ENCODE measurements at places on chromosomes 7 and 10.

DNA sequence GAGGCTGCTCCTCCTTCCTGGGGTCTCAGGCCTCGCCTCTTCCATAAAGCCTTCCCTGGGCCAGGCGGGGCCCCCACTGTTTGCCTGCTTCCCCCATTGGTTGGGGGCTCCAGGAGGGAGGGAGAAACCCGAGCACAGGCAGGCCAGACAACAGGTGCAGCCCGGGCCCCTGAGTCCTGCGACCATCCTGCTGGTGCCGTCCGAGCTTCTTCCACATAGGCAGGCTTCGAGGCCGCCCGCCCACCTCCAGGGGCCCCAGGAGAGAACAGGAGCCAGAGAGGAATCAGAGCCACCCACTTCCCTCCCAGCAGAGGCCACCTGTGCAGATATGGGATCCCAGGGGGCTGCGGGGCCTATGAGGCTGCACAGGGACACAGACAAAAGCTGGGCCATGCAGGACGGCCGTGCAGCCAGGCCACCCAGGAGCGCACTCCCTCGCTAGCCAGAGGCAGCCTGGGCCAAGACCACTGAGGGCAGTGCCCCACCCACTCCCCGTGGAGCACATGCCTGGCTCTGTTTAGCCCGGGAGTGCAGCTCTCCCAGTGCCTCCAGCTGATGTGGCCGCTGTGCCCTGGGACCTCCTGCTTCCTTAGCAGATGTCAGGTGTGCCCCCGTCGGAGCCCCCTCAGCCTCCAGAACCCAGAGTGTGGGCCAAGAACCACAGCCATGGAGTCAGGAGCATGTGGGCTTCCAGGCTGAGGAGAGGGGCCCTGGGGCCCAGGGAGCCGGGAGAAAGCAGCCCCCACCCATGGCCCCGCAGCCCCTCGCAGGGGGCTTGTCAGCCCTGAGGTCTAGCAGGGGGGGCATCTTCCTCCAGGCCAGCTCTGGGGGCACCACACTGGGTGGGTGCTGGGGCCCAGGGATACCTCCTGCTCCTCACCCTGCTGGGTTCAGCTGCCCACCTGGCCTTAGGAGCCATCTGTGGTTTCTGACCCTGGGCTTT is 59.9 kb upstream of the INPP5A start:
- DNase-seq = no peak

- DNase-seq = no peak
These were observed 53.7 kb downstream of the C1GALT1 start for GRCh38 chr7:7236041-7236440.

DNA sequence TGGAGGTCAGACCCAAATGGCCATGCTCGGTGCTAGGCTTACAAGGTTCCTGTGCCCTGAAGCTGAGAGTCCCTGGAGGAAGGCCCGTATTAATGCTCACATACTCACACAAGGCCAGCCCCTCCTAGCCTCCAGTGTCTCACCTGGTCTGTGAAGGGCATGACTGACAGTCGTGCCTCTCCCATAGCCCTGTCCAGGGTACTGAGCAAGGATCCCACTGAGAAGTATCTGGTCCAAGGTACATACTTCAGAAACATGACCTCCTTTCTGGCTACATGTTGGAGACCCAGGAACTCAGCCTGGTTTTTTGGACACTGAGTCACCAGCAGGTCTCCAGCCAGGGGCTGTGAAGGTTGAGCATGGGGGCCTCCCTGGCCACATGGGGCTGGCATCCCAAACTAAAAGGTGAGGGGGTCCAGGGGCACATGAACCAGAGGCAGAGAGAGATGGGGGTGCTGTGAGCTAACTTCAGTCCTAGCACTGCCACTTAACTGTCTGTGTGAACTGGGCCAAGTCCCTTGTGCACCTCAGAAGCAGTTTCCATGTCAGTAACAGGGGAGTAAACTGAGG is 17.6 kb upstream of the RASGEF1A start:
- no peak for DNase-seq

DNA sequence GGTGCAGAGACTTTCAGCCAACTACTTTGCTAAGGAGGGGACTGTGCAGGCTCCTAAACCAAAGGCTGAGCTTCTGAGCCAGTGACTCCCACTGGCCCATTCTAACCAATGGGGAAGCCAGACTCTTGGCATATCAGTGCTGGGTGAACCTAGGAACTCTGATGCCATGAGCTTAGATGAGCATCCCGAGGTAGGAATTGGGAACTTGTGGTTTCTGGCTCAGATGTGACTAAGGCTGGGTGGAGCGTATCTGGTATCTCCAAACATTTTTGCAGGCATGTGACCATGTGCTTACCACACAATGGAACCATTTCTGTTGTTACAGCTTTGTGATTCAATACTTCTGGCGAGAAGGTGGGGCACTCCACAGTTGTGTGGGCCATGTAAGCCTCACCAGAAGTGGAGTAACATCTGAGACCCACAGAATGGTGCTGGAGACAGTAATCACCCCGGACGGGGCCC is 2.5 kb upstream of the AVPI1 start:
- DNase-seq = no peak

DNA sequence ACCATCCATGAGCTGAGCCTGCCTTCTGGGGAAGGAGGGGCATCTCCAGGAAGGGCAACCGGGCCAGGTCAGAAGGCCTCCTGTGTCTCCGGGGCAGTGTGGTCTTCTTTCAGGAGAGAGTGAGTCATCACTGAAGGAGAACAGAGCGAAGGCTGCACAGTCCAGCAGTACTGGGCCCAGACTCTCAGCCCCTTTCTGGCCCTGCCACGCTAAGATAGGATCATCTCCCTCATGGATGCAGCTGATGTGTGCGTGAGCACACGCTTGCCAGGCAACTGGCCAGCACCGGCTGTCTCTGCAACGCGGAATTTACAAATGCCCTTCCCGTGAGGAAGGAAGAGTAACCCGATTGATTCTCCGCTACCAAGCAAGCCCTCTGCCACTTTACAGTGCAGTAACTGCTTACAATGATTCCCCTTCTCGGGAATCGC is 328.2 kb downstream of the TNS3 start:
- no peak for DNase-seq

GRCh38 chr7:133846203-133846945 is 280.8 kb upstream of the LRGUK start:
- no peak for DNase-seq

DNA sequence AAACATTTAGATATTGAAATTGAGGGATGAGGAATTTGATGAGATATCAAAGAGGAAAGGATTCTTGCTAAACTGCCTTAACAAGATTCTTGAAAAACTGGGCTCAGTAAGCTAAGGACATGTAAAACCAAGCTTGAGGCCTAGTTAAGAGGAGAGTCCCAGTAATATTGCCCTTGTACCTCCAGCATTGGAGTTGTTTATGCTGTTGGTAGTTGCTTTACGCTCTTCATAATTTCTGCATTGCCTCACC is 156.1 kb upstream of the TRIM24 start:
- no peak for DNase-seq

DNA sequence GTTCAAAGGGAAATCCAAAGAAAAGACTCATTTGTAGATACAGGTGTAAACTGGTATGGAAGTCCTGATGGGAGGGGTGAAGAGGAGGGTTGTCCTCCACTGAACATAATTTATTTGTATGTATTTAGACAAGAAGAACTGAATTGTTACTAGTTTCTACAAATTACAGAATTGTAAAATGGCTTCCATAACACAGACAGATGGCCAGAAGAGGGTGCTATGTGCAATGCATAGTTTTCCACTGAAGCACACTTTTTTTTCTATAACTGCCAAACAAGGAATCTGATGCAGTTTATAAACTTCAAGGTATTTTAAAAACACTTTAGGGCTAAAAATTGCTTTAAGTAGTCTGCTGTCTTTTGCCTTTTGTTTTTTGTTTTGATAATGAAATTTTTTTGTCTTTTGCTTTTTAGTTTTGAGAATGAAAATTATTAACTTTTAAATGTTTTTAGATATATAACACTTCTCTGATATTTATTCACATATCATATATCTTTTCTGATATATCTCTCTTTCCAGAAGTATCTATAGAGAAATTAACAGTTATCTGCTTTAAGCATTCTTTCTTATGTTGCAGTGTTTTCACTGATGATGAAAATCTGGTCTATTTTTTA is 58.5 kb downstream of the PHYHIPL start:
- no peak for DNase-seq

DNA sequence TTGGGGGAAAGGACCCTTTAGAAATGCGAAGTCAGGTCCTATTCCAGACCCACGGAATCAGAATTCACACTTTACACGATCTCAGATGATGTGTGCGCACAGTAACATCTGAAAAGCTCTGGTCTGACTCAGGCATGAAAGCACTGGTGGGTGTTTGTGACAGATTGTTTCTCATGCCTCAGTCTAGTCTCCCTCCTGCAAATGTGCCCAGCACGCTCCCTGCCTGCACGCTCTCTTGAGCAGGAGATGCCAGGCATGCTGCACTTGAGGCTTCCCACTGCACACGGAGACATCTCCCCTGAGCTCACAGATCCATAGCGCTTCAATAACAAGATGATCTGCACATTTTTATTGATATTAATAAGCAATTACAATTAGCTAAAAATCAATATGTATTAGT is 23.6 kb upstream of the ZNF37A start:
- no peak for DNase-seq

DNA sequence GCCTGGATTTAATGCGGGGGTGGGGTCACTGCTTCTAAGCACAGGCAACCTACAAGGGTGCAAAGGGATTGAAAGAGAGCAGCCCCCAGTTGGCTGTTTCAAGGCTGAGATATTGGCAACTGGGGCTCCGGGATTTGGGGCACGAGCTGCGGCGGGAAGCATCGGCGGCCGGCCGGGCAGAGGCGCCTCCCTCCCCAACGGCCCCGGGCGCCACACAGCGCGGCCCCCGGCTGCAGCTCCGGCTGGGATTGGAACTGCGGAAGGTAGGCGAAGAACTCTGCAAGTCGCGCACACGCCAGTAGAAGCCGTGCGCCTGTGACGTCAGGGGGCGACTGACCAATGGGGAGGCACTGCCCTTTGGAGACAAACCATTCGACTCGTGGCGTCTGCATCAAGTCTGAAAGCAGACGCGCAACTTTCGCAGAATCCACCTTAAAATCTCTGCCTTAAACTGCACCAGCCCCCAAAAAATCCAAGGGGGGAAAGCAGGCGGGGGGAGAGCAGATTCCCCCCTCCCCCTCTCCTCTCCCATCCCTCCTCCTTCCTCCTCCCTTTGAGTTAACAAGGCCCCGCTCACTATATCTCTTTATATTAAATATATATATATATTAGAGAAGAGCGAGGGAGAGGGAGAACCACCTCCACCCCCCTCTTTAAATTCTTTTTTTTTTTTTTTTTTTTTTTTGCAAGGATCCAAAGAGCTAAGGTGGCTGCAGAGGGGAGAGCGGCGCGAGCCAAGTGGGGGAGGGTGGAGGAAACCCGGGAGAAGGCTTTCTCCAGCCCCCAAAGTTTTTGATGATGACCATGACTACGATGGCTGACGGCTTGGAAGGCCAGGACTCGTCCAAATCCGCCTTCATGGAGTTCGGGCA is at the start of gene DLX6:
Gene DLX6 (plus strand): TSS at position 371 of the 872 bp plus-strand sequence. CDS start 425 bp downstream, at position 796.
- DNase-seq = no peak

- no peak for DNase-seq
These were observed 29.5 kb downstream of the PDSS1 start for GRCh38 chr10:26727005-26727404.

DNA sequence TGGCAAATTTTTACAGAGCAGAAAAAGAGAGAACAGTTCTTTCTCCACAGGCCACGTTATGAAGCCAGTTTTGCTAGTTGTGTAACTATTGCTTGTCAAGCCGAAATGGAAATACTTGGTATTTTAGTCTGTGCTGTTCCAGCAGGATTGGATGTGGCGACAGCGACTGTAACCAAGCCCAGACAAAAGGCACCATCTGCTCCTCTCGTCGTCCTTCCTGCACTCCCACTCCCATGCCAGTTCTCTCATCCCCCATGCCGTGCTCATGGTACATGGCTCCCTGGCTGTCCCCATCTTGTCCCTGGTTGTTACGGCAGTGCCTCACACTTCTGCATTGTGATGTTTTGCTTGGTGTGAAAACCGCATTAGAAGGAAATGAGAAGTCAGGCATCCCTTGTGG is 185.7 kb upstream of the FZD8 start:
- no peak for DNase-seq

GRCh38 chr10:20677340-20677739 is 219.8 kb downstream of the NEBL start:
- no peak for DNase-seq

- no peak for DNase-seq
These were observed 463.9 kb downstream of the PTPRN2 start for GRCh38 chr7:158123753-158124152.

- DNase-seq = no peak
These were observed 61.8 kb upstream of the C10orf90 start for GRCh38 chr10:126732308-126732707.

- no peak for DNase-seq
These were observed 3.4 kb upstream of the LFNG start for GRCh38 chr7:2516194-2516555.

GRCh38 chr7:30459591-30460245 is 18.9 kb downstream of the NOD1 start:
- DNase-seq = no peak

DNA sequence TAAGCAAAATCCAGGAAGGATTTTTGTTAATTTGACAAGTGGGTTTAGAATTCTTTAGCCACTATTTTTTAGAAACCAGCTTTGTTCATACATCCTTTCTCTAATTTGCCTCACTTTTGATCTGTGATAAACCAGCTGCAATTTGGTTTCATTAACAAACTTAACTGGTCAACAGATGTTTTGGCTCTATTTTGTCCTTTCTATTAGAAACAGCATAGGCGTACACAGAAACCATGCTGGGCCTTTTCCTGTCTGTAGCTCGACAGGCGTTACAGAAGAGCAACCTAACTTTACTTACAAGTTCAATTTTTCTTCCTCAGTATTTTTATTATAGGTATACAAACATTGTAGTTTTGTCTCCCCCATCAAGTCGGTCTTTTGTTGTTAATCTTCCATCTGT is 28.2 kb downstream of the KAT6B start:
- no peak for DNase-seq

DNA sequence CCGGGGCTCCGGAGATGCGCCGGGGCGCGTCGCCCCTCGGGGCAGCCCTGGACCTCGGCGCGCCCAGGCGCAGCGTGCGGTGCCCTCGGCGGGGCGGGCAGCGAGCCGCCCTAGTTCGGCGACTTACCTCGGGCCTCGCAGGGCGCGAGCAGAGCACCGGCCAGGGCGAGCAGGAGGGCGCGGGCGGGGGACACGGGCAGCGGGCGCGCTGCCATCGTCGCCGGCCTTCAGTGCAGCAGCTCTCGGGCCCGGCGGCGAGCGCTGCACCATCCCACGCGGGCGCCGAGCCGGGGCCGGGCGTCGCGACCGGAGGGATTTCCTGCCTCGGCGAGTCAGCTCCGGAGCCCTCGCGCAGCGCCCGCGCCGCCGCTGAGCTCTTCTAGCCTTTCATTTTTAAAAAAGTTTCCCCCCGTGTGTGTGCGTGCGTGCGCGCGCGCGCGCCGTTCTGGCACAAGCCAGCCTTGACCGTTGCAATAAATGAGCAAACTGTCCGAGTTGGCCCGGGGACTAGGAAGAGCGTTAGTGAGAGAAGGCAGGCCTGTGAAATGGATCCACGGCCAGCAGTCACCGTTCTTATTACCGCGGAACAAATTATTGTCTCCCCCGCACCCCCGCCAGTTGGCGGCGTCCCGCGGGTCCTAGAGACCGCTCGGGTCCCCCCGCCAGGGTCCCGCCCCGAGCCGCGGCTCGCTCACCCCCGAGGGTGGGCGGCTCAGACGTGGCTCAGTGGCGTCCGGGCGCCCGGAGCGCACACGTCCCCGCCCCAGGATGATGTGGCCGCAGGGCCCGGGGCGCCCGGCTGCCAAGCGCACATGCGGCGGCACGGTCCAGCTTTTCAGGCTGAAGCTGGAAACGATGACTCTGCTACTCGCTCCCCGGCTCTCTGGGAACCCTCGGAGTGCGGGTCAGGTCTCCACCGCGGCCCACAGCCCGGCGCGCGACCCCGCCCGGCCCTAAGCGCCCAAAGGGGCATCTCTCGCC is at the start of gene ADAM12:
Gene ADAM12 (minus strand): TSS at position 547 of the 981 bp plus-strand sequence. CDS start 332 bp downstream, at position 215.
- DNase-seq = peak; percentile 9

Measured in stimulated activated CD4-positive, alpha-beta T cell treated with anti-CD3 and anti-CD28 coated beads, Interleukin-4, amount 100 ng/mL, for 1 hour (primary cell).